Thyroid gland (tissue), 4 donors: ENCODE measurements at places on chromosomes 6 and 20. TPM values are rescaled to one million over a fixed set of nuclear protein-coding genes. Genes with fewer than 3 reads are reported as not detected.
A peak's percentile ranks its signal among the peaks of the same experiment; 100 is the strongest.

- no peaks in the 10 kb centered on the region for H3K27me3 ChIP-seq
- H3K4me1 ChIP-seq: peaks cover 18% of the 10 kb centered on the region
- H3K27ac ChIP-seq: no peak overlapping the region
- H3K4me3 ChIP-seq: no peak overlapping the region
These were observed 194.6 kb upstream of the LAMP5 start for GRCh38 chr20:9319687-9320384.

CCR6 gene
- not detected for total RNA-seq

CLVS2 gene
- not detected for total RNA-seq

DNA sequence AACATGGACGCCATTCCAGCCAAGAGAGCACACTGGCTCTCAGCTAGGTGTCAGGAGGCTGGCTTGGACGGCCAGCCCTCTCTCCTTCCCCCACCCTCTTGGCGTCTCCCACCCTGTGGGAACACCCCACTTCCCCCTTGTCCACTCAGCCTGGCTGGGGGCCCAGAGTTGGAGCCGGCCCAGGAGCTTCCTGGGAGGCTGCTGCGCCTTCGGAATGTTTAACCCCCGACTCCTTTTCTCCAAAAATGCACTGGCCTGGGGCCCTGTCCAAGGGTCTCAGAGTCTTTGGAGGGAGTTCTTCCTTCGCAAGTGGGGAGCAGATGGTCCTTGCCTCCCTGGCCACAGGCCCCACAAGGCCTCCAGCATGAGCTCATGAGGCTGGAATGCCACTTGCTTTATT, 4.1 kb downstream of the ADAM33 start:
- H3K4me3 ChIP-seq: no peak overlapping the region
- peaks cover 16% of the 10 kb centered on the region for H3K4me1 ChIP-seq
- DNase-seq: peak; percentile 31
- H3K27ac ChIP-seq: no peak overlapping the region
- no peaks in the 10 kb centered on the region for H3K36me3 ChIP-seq
- H3K27me3 ChIP-seq: no peaks in the 10 kb centered on the region
